ENCODE measurements at places on chromosomes 6 and 20. TPM values are rescaled to one million over a fixed set of nuclear protein-coding genes. Genes with fewer than 3 reads are reported as not detected.

The GTF3C6 gene
- 31.3 TPM for total RNA-seq

The HEY2 gene
- 0.16 TPM for total RNA-seq

The MTHFD1L gene
- total RNA-seq = 53.9 TPM

The SLC22A16 gene
- total RNA-seq = not detected

The CRISP2 gene
- total RNA-seq = under 0.01 TPM

The RWDD2A gene
- total RNA-seq = 4.7 TPM

The GRIK2 gene
- total RNA-seq = 1.1 TPM

The PHACTR1 gene
- 4.1 TPM for total RNA-seq

The ZNF391 gene
- 0.81 TPM for total RNA-seq

The MAFB gene
- 1.1 TPM for total RNA-seq

The MARCKS gene
- total RNA-seq = 124 TPM

The TRIM15 gene
- total RNA-seq = not detected
